NCI-H187 treated with DMSO at 0.1 percent for 48 hours (cell line): ENCODE measurements at places on chromosomes 4 and X.

GRCh38 chr4:70303090-70303489, 31.7 kb upstream of the CABS1 start:
- DNase-seq = no peak

DNA sequence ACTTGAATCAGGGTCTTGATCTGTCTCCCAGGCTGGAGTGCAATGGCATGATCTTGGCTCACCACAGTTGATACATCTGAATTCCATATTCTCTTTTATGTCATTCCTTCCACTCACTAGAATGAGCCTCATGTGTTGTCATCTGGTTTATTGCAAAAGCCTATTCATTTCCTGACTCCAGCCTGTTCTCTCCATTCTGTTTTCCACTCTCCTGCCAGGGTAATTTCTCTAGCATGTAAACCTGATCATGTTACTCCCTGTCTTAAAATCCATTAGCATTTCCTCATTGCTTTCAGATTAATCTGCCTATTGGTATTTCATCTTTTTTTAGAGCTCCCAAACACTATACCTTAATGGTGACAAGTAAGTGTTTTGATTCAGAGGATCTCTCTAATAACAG, 4.3 kb upstream of the DDX60L start:
- no peak for DNase-seq

- no peak for DNase-seq
These were observed 156.4 kb upstream of the PCDH10 start for GRCh38 chr4:132992686-132993085.

GRCh38 chr4:24551492-24552289, 32.7 kb downstream of the DHX15 start:
- DNase-seq = no peak

- no peak for DNase-seq
These were observed 47.0 kb upstream of the ARSJ start for GRCh38 chr4:114026447-114026846.

- no peak for DNase-seq
These were observed 769.8 kb upstream of the NDST4 start for GRCh38 chr4:115883231-115883630.

GRCh38 chrX:45619290-45619689, 418.6 kb upstream of the DIPK2B start:
- no peak for DNase-seq

- DNase-seq = no peak
These were observed 41.0 kb downstream of the CEP44 start for GRCh38 chr4:174324725-174325124.

GRCh38 chr4:151721916-151722315, 38.9 kb downstream of the GATB start:
- DNase-seq = no peak

- no peak for DNase-seq
These were observed 60.0 kb upstream of the LNX1 start for GRCh38 chr4:53651156-53651735.

DNA sequence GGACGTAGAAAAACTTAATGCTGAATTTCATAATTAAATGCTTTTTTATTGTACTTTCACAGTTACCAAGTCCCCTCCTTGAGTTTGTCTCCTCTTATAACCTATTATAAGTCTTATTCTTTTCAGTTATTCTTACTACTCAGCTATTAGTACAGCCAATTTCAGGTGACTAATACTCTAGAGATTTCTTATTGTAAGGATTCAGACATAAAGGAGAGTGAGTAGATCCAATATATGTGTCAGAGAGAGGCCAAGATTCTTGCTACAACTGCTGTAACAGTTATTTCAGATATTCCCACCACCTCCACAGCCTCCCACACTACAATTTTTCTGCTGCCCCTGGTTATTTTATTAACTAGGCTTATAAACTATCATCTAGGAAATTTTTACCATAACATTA, 274.5 kb downstream of the GPAT3 start:
- DNase-seq = no peak
